ENCODE measurements at places on chromosomes 4 and X.

DNA sequence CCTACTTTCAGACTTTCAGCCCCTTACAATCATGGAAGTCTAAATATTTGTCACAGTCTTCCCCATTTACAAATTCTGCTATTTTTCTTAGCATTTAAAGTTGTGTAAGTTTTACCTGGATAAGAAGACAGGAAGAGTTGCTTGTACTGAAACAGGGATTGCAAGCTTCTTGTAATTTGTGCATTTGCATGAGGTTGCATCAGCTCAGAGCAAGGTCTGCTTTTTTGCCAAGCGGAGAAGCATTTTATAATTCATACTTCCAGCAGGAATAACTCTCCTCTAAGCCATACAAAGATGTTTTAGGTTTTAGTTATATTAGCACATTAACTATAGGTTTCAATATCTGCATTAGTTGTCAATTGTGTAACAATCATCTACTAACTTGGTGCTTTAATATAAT lies 922.0 kb upstream of the PABPC4L start:
- DNase-seq: no peak

- no peak for DNase-seq
Observed at GRCh38 chr4:7673121-7673520, 238.4 kb upstream of the PSAPL1 start.

DNA sequence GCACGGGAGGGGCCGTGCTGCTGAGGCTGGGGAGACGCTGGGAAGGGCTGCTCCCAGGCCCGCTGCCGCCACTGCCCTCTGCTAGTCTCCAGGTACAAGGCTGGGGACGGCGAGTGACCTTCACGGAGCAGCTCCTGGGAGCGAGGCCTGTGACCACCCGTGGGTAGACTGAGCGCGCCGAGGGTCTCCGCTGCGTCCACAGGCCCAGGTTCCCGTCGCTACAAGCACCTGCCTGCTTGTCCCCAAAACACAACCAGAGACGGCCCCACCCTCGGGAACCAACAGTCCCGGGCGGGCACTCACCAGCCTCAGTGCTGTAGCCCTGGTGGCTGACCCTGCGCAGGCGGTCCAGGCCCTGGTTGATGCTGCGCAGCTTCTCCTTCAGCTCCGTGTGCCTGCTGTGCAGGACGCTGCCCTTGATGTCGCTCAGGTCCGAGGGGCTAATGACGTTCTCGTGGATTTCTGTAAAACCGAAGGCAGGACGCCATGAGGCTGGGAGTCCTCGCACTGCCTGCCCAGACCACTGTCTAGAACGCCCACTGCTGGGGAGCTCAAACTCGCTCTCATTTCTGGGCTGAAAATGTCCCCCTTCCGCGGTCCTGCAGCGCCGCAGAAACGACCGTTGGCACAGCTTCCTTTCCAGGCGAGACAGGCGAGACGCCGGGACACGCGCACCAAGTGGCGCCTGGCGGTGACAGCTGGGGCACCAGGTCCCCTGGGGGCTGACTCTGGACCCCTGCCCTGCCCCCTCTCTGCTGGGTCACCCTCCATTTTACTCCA lies 14.3 kb downstream of the LRPAP1 start:
- DNase-seq: peak; percentile 0

DNA sequence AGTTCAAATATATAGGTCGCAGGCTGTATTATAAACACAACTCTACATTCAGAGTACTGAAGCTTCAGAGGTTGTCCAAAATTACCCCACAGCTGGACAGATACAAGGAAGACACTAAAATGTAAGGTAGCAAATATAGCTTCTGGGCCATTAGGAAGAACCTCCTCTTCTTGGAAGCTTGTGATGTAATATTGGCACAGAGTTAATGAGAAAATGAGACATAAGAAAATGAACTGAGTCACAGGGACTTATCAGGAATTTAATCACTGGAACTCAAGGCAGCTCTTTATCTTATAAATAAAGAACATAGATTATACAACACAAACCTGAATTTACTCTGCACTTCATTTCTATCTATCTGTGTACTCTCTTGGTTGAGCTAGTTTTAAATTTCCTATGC lies 344.7 kb downstream of the PCDH10 start:
- DNase-seq: no peak

DNA sequence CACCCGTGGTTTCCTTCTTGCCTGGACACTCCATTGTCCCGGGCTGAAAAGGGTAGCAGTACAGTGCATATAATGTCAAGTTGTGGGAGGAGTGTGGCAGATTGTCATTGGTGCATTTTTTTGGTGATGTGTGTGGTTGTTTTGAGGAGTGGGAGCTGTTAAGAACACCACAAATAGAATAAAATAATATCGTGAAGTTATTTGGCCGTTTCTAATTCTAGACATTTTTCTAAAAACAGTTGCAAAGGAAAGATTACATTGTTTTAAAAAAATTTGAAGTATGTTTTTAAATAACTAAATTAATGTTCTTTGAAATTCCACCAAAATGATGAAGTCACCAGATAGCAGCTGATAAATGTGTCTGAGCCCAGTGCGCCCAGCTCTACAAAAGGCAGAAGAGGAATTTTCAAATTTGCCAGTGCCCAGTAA lies 1.3 kb downstream of the PKD2 start:
- DNase-seq: no peak

GRCh38 chr4:102114118-102114630 lies 231.1 kb downstream of the SLC39A8 start:
- no peak for DNase-seq

- DNase-seq: no peak
Observed at GRCh38 chr4:43244688-43245382, 352.3 kb downstream of the GRXCR1 start.

DNA sequence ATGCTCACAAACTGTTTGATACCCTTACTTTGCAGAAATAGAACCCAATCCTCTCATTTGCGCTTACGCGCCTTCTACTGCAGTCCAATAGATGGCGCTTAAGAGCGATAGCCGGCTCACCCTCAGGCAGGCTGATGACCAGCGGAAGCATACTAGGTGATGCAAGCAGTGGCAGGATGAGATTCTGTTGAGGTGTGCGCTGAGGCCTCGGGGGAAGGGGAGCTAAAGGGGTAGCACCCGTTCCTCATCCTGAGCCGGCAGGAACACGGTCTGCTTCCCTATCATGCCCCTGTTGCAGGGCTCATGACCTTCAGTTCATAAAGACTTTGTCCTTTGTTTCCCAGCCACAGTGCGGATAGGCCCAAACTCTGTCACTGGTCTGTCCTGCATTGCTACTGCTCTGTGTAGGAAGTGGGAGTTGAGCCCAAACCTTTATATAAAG lies 628.9 kb downstream of the TLL1 start:
- peak; percentile 0 for DNase-seq
